ENCODE measurements at places on chromosomes 4 and X. TPM values are rescaled to one million over a fixed set of nuclear protein-coding genes. Genes with fewer than 3 reads are reported as not detected.

- H3K36me3 ChIP-seq: no peaks in the 10 kb centered on the region
- peak; percentile 75 for DNase-seq
- H3K27me3 ChIP-seq: no peaks in the 10 kb centered on the region
- H3K4me1 ChIP-seq: peaks cover 4% of the 10 kb centered on the region
- H3K27ac ChIP-seq: no peak overlapping the region
- no peak overlapping the region for H3K4me3 ChIP-seq
These were observed 5.6 kb downstream of the PDE5A start for GRCh38 chr4:119623025-119623424.

- peaks cover 4% of the 10 kb centered on the region for H3K36me3 ChIP-seq
- H3K27ac ChIP-seq: peak overlapping the region; percentile 85
- DNase-seq: peak; percentile 78
- no peaks in the 10 kb centered on the region for H3K27me3 ChIP-seq
- peaks cover 10% of the 10 kb centered on the region for H3K4me1 ChIP-seq
- H3K4me3 ChIP-seq: no peak overlapping the region
These were observed 10.9 kb downstream of the MTMR1 start for GRCh38 chrX:150704030-150704613.

The ZXDA gene
- total RNA-seq: 1.8 TPM

The OPHN1 gene
- 3.7 TPM for total RNA-seq

GRCh38 chr4:1637580-1638271 lies 46.4 kb downstream of the FAM53A start:
- H3K36me3 ChIP-seq: no peaks in the 10 kb centered on the region
- DNase-seq: no peak
- H3K27me3 ChIP-seq: no peaks in the 10 kb centered on the region
- no peaks in the 10 kb centered on the region for H3K4me1 ChIP-seq
- no peak overlapping the region for H3K4me3 ChIP-seq

GRCh38 chr4:148776941-148777340 lies 334.7 kb upstream of the NR3C2 start:
- H3K4me3 ChIP-seq: no peak overlapping the region
- peaks cover 4% of the 10 kb centered on the region for H3K4me1 ChIP-seq
- DNase-seq: peak; percentile 84
- no peaks in the 10 kb centered on the region for H3K27me3 ChIP-seq

- peaks cover 3% of the 10 kb centered on the region for H3K27me3 ChIP-seq
- peak; percentile 27 for DNase-seq
- H3K4me1 ChIP-seq: no peaks in the 10 kb centered on the region
- no peak overlapping the region for H3K4me3 ChIP-seq
These were observed 94.9 kb upstream of the TBC1D9 start for GRCh38 chr4:140851032-140851636.

GRCh38 chrX:9644335-9644734 lies 121.3 kb downstream of the GPR143 start:
- H3K36me3 ChIP-seq: no peaks in the 10 kb centered on the region
- H3K4me1 ChIP-seq: peaks cover 7% of the 10 kb centered on the region
- no peaks in the 10 kb centered on the region for H3K27me3 ChIP-seq
- no peak overlapping the region for H3K4me3 ChIP-seq
- no peak for DNase-seq

The TRIM75 gene
- not detected for total RNA-seq

The TBC1D8B gene
- 12.1 TPM for total RNA-seq

The TMPRSS11E gene
- total RNA-seq: 0.41 TPM

DNA sequence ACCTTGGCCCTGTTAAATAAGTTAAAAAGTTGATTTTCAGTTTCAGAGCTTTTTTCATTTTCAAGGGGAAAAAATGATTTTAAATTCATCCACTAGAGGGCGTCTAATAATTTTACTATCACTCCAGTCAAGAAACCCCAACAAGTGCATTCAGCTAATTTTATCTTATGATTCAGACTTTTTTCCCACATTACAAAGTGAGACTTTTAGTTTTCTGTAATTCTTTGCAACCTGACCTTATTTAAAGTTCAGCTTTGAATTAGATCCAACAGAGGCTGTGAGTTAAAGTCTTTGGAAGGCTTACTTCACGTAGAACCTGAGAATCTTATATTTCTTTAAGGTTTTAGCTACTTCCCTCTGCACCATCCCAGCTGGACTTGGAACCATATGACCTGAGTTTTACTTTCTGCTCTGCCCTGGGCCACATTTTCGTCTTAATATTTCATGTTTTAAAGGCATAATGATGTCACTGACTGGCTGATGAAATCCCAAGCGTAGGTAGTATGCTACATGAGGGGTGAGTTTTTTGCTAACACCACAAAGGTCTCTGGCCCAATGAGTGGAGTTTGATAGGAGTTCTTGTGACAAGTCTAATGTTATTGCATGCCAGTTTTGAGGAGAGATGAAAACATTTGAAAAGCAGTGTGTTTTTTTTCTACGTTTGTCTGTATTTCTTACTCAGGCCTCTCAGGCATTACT lies 7.2 kb downstream of the GNRHR start:
- H3K4me1 ChIP-seq: peaks cover 6% of the 10 kb centered on the region
- H3K27ac ChIP-seq: no peak overlapping the region
- H3K4me3 ChIP-seq: no peak overlapping the region
- H3K27me3 ChIP-seq: no peaks in the 10 kb centered on the region
- no peaks in the 10 kb centered on the region for H3K36me3 ChIP-seq

DNA sequence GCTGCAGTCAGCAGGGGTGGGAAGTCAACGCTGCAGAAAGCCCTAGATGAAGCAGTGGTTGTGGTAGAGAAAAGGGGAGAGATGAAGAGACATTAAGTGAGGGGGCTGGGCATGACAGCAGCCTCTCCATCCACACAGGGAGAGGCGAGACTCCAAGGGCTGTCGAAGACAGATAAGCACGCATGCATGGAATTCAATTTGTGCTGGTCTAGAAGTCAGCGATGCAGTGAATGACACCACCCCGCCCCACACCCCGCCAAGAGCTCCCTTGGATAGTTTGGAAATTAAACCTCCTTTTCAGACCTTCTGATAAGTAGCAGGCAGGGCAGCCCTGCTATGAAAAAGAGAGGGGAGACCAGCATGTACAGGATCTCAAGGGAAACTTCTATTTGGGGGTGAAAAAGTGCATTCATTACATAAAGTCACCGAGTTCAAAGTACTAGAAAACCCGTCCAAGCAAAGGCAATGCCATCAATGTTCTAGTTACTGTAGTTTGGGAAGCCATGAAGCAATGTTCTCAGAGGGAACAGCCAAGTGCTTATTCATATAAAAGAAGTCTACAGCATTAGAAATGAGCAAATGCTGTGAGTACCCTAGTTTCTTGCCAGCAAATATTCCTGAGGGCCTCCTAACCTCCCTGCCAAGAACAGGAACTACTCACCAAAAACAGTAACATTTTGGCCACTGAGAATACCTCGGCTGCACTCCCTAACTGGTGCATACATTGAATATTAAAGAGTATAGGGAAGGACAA lies 152.3 kb upstream of the ANXA10 start:
- no peak overlapping the region for H3K4me3 ChIP-seq
- no peak overlapping the region for H3K27ac ChIP-seq
- no peak for DNase-seq
- H3K36me3 ChIP-seq: no peaks in the 10 kb centered on the region

The OTOP1 gene
- total RNA-seq: not detected

GRCh38 chrX:78327370-78328086 lies at the start of gene CYSLTR1:
TSS of gene CYSLTR1 (minus strand) at chrX:78327611. CDS start at chrX:78273746, 53,865 bp downstream.
- no peaks in the 10 kb centered on the region for H3K27me3 ChIP-seq
- H3K36me3 ChIP-seq: no peaks in the 10 kb centered on the region
- H3K27ac ChIP-seq: no peak within 1 kb of the TSS
- H3K4me1 ChIP-seq: no peaks in the 10 kb centered on the region
- DNase-seq: no peak
- H3K4me3 ChIP-seq: no peak within 1 kb of the TSS

The PCGF3 gene
- total RNA-seq: 65.7 TPM

DNA sequence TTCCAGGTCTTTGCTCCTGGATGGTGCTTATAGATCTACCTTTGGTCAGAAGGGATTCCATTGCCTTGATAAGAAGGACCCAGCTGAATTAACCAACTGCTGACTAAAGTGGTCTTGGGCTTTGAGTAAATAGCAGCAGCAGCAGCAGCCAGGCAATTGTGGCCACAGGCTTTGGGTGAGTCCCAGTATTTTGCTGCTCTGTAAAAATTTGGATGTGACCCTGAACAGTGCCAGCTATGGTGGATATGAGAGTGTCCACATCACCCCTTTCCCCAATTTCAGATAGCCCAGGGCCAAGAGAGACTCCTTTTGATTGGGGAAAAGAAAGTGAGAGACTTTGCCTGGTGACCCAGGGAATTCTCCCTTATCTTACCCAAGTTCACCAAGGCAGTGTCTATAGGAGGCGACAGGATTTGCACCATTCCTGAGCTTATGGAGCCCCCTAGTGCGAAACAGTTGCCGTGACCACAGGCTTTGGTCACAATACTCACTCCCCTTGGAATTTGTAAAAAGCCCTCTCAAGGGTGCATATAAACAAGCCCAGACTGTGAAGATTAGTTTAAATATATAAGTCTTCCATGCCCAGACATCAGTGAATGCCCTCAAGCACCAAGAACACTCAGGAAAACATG lies 518.0 kb downstream of the TMA16 start:
- H3K27ac ChIP-seq: no peak overlapping the region
- H3K4me1 ChIP-seq: no peaks in the 10 kb centered on the region
- H3K4me3 ChIP-seq: no peak overlapping the region
- H3K36me3 ChIP-seq: no peaks in the 10 kb centered on the region
- peak; percentile 20 for DNase-seq

The NAP1L2 gene
- 7.2 TPM for total RNA-seq

DNA sequence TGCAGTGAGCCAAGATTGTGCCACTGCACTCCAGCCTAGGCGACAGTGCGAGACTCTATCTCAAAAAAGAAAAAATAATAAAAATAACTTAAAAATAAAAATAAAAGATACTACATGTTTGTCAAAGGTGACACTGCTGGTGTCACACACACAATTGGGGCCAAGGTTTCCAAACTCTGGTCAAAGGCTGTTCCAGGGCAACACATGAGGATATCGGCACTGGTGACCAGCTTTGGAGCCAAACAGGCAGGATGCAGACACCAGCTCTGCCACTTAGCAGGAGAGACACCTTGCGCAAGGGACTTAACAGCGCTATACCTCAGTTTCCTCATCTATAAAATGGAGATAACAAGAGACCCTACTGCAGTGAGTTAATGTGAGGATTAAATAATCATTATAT lies 52.3 kb downstream of the CD99L2 start:
- no peak overlapping the region for H3K27ac ChIP-seq
- H3K27me3 ChIP-seq: no peaks in the 10 kb centered on the region
- DNase-seq: no peak
- no peak overlapping the region for H3K4me3 ChIP-seq

DNA sequence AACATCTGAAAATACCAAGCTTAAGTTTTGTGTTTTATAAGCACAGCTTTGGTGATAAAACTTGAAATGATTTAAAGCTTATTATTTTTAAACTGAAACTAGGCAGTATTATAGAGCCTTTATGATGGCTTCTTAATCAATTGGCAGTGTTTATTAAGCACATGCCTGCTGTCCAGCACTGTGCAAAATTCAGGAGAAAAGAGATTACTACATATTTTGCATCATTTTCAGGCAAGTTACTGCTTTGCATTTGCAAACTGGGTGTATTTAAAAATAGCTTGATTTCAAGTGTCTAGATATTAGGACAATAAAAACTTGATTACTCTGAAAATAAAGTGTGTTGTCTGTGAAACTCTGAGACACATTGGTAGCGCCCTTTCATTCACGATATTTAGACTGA lies 126.5 kb downstream of the PDLIM5 start:
- no peak for DNase-seq
- H3K4me3 ChIP-seq: no peak overlapping the region
- peaks cover 36% of the 10 kb centered on the region for H3K4me1 ChIP-seq
- H3K36me3 ChIP-seq: peaks cover 18% of the 10 kb centered on the region
- no peaks in the 10 kb centered on the region for H3K27me3 ChIP-seq

GRCh38 chr4:39044956-39045826 lies 13.0 kb upstream of the TMEM156 start:
- peak overlapping the region; percentile 78 for H3K4me3 ChIP-seq
- no peak for DNase-seq
- peak overlapping the region; percentile 91 for H3K27ac ChIP-seq

The FRMD7 gene
- not detected for total RNA-seq

The MAOB gene
- 0.77 TPM for total RNA-seq

DNA sequence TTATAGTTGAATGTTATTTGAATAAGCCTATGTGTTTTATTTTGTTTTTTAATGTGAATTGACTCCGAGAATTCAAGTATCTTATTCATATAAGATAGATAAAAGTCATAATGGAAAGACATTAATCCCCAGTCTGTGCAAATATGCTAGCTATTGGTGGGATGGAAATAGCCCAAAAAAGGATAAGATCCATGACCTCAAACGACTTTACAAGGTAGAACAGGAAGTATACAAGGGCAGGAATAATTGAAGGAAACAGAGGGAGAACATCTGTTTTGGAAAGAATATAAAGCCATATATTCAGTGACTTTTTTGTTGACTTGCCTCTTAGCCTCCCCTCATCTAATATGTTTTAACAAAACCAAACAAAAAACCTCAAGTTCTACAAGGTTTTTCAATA lies 9.0 kb downstream of the ABCE1 start:
- no peak overlapping the region for H3K27ac ChIP-seq
- H3K4me1 ChIP-seq: no peaks in the 10 kb centered on the region
- H3K36me3 ChIP-seq: peaks cover 59% of the 10 kb centered on the region
- DNase-seq: no peak

The MAGEB16 gene
- total RNA-seq: not detected

Data from astrocyte (in vitro differentiated cells and primary cell).